Immature natural killer cell (primary cell): ENCODE measurements at places on chromosomes 13 and 19. TPM values are rescaled to one million over a fixed set of nuclear protein-coding genes. Genes with fewer than 3 reads are reported as not detected.

The TSC22D1 gene
- 11.5 TPM for polyA plus RNA-seq

The RBM42 gene
- polyA plus RNA-seq: 91.8 TPM

The MAG gene
- not detected for polyA plus RNA-seq

The CYSLTR2 gene
- 2.1 TPM for polyA plus RNA-seq

The VAV1 gene
- 22.8 TPM for polyA plus RNA-seq

The SERP2 gene
- 3.9 TPM for polyA plus RNA-seq

The DACT3 gene
- polyA plus RNA-seq: not detected

The VSTM2B gene
- not detected for polyA plus RNA-seq

The ZNF91 gene
- 19.7 TPM for polyA plus RNA-seq
